ENCODE measurements at places on chromosomes 2 and 18.

DNA sequence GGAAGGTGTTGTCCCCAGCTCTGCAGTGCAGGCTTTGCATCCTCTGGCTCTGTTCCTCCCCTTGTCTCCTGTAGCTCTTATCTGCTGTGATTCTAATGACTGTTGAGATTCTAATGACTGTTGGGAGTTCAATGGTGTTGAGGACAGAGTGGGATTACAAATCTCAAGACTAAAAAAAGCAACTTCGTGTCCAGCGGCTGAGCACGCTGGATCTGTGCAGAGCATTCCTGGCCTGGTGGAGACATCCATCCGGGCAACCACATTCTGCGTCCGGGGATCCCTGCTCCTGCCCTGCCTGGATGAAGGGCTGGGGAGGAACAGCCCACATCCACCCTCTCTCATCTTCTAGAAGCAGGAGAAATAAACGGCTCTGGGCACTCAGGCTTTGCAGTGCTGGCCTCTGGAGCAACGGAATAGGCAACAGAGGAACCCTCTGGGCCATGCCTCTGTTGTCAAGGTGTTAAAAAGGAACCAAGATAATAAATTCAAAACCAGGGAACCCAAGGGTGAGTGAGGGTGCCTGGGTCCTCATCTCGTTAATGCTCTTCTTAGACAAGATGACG, 106.7 kb upstream of the ASB18 start:
- DNase-seq, result no peak

GRCh38 chr2:173963817-173964564, 1.2 kb downstream of the SP3 start:
- peak; percentile 72 for DNase-seq

DNA sequence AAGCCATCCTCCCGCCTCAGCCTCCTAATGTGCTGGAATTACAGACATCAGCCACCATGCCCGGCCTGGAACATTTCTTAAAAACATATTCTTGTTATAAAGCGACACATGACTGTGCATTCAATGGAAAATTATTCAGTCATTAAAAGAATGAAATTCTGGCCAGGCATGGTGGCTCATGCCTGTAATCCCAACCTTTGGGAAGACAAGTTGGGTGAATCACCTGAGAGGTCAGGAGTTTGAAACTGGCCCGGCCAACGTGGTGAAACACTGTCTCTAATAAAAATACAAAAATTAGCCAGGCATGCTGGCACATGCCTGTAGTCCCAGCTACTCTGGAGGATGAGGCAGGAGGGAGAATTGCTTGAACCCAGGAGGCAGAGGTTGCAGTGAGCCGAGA, 21.6 kb upstream of the RPRD1A start:
- no peak for DNase-seq

GRCh38 chr2:189221811-189222467, 42.4 kb upstream of the COL5A2 start:
- no peak for DNase-seq

DNA sequence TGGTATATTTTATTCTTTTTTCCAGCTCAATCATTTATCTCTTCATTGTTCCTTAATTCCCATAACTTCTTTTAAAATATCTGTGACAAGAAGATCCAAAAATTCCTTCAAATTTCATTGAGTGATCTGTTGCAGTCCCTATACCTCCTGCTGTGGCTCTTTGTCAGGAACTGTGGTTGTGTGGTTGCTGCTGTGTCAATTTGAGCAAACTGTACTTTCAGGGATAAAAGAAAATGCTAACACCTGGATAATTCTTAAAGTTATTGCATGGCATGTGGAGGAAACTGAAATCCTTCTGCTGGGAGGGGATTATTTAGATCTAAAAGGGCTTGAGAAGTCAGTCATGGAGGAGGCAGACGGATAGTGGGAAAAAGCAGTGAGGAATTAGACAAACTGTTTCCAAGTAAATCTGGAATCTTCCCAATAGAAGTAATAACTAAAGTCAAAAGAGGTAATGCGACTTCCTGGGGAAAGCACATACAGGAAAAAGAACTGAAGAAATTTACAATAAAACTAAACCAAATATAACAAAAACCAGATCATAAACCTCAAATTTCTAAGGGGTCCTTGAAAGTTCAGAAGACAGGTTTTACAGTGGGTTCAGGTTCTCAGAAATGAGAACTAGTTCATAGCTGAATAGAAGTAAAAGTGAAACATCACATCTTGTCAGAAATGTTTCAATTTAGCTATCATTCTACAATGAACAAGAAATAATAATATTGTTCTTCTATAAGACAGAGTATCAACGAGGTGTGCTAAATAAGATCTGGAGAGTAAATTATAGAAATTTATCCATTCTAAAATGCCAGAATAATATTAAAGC, 33.5 kb upstream of the CD226 start:
- no peak for DNase-seq

GRCh38 chr18:31624892-31625640, 33.4 kb downstream of the TTR start:
- DNase-seq, result no peak

GRCh38 chr2:218727502-218728165, 17.0 kb downstream of the TTLL4 start:
- no peak for DNase-seq
